ENCODE measurements at places on chromosomes 12 and 14.

GRCh38 chr14:73623504-73624054 is 11.3 kb downstream of the ACOT6 start:
- no peak overlapping the region for H3K4me3 ChIP-seq
- no peak overlapping the region for H3K27ac ChIP-seq
- no peak for DNase-seq
- H3K4me1 ChIP-seq, result no peaks in the 10 kb centered on the region
- no peaks in the 10 kb centered on the region for H3K27me3 ChIP-seq

DNA sequence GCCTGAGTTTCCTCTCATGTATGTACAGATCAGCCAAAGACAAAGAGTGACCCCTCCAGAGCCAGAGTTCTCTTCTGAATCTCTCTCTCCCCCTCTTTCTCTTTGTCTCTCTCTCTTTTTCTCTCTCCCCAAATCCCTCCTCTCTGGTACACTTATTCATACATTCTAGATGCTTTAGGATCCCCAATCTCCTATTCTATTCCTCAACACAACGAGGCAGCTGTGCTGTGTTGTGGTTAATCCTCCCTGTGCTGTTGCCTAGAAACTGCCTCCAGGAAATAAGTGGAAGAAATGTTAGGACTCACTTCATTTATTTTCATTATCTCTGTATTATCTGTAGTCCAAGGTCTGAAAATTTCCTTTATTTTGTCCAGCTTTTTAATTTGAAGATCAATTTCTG is 350.5 kb upstream of the OR4E1 start:
- no peaks in the 10 kb centered on the region for H3K27me3 ChIP-seq
- DNase-seq, result no peak
- no peaks in the 10 kb centered on the region for H3K36me3 ChIP-seq
- no peaks in the 10 kb centered on the region for H3K4me1 ChIP-seq
- no peak overlapping the region for H3K4me3 ChIP-seq
- no peak overlapping the region for H3K27ac ChIP-seq

DNA sequence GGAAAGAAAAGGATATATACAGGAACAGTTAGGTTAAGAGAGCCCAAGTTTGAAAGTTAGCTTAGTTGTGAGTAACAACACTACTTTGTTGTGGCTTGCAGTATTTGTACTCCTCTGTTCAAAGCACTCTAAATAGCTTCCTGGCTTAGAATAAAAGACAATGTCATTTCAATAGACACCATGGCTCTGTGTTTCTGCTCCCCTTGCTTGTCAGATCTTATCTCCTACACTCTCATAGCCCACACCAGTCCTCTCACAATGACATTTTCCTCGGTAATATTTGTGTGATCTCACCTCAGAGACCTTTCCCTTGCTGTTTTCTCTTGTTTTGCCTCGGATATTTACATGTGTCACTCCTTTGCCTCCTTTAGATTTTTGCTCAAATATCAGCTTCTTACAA is 418.4 kb downstream of the MDGA2 start:
- no peaks in the 10 kb centered on the region for H3K4me1 ChIP-seq
- H3K27ac ChIP-seq, result no peak overlapping the region
- no peaks in the 10 kb centered on the region for H3K36me3 ChIP-seq
- no peak for DNase-seq
- no peaks in the 10 kb centered on the region for H3K27me3 ChIP-seq
- no peak overlapping the region for H3K4me3 ChIP-seq

DNA sequence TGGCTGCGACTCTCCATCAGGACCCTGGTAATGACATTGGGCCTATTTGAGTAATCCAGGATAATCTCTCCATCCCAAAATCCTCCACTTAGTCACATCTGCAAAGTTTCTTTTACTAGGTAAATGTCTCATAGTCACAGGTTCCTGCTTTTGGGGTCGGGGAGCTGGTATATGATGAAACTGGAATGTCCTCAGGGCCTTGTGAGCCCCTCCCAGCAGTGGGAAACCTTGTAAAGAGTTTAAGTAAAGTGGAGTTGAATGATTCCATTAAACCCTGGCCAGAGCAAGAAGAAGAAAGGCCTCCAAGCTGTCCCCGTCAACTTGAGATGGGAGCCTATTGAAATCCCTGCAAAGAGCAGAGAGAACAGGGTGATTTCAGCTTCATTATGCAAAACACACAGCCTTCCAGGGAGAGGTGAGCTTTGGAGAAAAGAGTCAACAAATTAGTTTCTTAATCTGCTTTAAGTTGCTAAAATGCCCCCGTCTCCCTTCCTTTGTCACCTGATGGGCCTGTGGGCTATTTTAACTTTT is 12.6 kb downstream of the WSCD2 start:
- H3K27me3 ChIP-seq, result peaks cover 10% of the 10 kb centered on the region
- no peaks in the 10 kb centered on the region for H3K36me3 ChIP-seq
- no peak for DNase-seq
- H3K27ac ChIP-seq, result no peak overlapping the region

DNA sequence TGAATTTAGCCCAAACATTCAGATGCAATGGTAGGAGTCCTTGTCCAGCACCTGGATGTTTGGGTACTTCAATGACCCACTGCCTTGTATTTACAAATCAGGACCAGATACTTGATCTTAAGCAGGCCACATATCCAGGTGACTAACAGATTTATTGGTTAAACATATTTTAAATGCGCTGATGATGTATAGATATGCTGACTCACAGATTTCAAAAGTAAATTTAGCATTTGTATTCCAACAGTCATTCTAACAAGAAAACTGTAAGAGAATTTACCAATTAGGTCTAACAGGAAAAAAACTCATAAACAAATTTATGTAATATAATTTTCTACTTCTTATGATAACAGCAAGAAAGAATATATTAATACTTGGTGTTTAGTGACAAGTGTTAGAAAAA is 29.4 kb upstream of the MYF6 start:
- no peaks in the 10 kb centered on the region for H3K27me3 ChIP-seq
- no peaks in the 10 kb centered on the region for H3K36me3 ChIP-seq
- no peak for DNase-seq
- H3K4me1 ChIP-seq, result no peaks in the 10 kb centered on the region
- no peak overlapping the region for H3K4me3 ChIP-seq

- H3K36me3 ChIP-seq, result no peaks in the 10 kb centered on the region
- H3K27me3 ChIP-seq, result no peaks in the 10 kb centered on the region
- H3K4me1 ChIP-seq, result no peaks in the 10 kb centered on the region
- H3K4me3 ChIP-seq, result no peak overlapping the region
- DNase-seq, result no peak
Measured at GRCh38 chr12:24649634-24650033, 299.3 kb downstream of the BCAT1 start.

DNA sequence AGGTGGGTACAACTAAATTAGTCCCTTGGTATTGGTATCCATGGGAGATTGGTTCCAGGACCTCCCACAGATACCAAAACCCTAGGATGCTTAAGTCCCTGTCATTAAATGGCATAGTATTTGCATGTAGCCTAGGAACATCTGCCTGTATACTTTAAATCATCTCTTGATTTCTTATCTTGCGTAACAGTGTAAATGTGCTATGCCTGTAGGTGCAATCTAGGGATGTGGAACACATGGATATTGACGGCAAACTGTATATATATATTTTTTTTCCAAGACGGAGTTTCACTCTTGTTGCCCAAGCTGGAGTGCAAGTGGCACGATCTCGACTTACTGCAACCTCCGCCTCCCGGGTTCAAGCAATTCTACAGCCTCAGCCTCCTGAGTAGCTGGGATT is 1.5 kb downstream of the KNTC1 start:
- no peaks in the 10 kb centered on the region for H3K27me3 ChIP-seq
- H3K4me3 ChIP-seq, result no peak overlapping the region
